ENCODE measurements at places on chromosomes 12 and 14.
A peak's percentile ranks its signal among the peaks of the same experiment; 100 is the strongest.

DNA sequence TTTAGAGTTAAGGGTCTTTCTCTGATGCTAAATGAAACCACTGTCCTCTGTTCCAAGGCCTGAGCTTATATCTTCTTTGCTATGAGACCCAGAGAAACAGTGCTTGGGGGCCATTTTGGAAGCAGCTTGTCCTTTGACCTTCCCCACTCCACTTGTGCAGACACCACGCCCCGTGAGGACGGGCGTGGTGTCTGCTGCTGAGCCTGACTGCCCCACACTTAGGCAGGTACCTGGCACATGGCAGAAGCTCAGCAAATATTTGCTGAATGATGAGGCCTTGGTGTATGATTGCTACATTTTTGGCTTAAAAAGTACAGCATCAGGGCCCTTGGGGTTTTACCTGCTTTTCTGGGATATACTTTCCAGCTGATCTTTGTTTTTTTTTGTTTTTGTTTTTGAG lies 69.9 kb downstream of the RASSF3 start:
- no peak for DNase-seq

GRCh38 chr14:58238252-58239243 lies 6.1 kb upstream of the PSMA3 start:
- peak; percentile 13 for DNase-seq

- no peak for DNase-seq
These were observed 123.5 kb downstream of the SLC41A2 start for GRCh38 chr12:104834607-104835006.

DNA sequence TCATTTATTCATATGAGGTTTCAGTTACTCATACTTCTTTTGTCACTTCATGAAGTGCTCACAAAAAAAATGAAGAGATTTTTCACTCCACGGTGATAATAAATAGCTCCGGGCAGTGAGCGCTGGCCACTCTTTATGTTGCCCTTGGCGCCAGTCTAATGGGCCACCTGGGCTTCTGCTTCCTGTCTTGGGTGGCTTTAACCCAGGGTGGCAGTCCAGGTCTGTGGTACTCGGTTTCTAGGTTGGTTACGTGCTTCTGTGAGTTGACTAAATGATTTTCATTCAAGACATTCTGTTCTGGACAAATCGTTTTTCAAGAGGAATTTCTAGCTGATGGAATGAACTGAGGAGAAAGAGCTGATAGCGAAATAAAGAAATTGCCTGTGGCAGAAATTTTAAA lies 34.6 kb upstream of the NID2 start:
- DNase-seq = no peak

GRCh38 chr14:101077481-101078074 lies 174.1 kb upstream of the RTL1 start:
- no peak for DNase-seq

DNA sequence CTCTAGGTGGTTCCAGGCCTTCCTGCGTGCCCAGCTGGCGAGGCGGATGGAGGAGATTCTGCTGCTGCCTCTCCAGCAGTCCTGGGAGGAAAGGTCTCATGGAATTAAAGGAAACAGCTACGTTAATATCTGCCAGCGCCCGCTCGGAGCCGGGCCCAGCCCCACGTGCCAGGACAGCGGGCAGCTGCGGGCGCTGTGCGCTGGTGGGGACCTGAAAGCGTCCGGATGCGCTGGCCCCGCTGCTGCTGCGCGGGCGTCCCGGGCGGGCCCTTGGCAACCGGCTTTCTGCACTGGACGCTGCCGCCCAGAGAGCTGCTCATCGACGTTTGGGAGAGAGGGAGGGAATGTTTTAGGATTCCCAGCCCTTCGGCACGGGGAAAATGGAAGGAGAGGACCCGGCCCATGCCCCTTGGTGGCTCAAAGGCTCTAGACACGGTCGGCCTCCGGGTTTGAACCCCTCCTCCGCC lies 8.6 kb upstream of the DYNC1H1 start:
- DNase-seq = no peak

Measured in suppressor macrophage (primary cell).